ENCODE measurements at places on chromosomes 6 and 20.

- no peak for DNase-seq
Observed at GRCh38 chr6:94501516-94501915, 1075.8 kb upstream of the MANEA start.

GRCh38 chr20:18728870-18729224, 84.7 kb upstream of the SCP2D1 start:
- DNase-seq: no peak

DNA sequence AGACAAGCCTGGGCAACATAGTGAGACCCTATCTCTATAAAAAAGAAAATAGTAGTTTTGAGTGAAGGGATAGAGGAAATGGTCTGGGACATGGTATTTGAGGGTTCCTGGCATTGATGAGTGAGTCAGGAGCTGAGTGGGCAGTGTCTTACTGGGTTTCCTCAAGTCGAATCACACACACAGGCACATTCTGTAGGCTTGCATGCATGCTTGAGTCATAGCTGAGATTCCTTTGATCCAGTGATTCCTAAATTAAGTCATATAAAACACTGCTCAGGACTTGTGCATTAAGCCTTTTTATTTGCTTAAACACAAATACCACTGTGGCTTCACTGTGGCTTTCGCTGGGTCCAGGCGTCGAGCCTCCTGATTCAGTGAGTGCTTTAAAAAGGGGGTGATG, 71.8 kb upstream of the TMEM181 start:
- DNase-seq: no peak

GRCh38 chr6:120894077-120894476, 440.2 kb downstream of the TBC1D32 start:
- no peak for DNase-seq

GRCh38 chr20:39225536-39225935, 263.4 kb downstream of the DHX35 start:
- DNase-seq: no peak

GRCh38 chr20:58473453-58474425, 41.5 kb downstream of the APCDD1L start:
- DNase-seq: no peak

- peak; percentile 71 for DNase-seq
Observed at GRCh38 chr20:31587545-31588389, 17.3 kb upstream of the ID1 start.

- DNase-seq: no peak
Observed at GRCh38 chr20:62590309-62591121, 51.8 kb upstream of the SLCO4A1 start.

DNA sequence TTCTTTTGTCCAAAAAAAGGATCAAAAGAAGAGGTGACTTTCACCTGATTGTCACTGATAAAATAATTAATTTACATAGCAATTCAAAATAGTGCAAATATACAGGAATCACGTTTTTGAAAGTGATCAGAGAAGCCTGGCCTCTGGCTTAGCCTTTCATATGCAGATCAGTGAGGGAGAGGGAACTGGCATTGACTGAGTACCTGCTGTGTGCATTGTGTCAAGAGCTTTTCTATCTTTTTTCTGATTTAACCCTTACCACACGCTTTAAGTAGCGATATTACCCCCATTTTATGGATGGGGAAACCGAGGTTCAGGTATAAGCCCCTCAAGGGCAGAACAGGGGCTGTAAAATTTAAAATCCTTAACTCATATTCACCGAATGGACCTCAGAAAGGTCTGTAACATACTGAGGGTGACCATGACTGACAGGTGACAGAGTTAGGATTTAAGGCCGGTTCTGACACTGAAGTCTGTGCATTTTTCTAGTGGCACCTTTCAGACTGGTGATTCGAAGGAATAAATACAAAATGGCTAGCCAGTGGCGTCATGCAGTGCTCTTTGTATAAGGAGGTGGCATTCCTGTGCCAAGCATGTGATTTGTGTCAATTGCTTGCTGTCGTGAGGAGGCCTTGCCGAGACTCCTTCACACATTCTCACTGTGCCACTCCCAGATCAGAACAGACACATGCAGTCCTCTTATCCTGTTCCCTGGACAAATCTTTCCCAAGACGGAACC, 310.2 kb downstream of the TSHZ2 start:
- no peak for DNase-seq

GRCh38 chr6:143478479-143479062, 28.0 kb downstream of the PEX3 start:
- DNase-seq: no peak

DNA sequence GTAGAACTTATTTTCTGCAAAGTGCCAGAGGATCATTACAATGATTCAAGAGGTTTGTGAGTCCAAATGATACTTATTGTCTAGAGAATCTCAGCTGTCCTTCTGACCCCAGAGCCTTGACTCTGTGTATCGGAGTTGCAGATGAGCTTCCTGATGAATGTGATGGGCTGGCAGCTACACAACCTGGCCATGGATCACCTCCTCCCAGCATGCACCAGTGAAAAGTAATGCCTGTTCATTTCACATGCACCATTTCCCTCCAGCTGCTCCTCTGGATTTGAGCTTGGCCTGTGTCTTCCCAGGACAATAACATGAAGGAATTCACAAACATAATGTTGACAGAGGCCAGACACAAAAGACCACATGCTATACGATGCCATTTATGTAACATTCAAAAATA, 30.0 kb downstream of the SNHG17 start:
- no peak for DNase-seq

DNA sequence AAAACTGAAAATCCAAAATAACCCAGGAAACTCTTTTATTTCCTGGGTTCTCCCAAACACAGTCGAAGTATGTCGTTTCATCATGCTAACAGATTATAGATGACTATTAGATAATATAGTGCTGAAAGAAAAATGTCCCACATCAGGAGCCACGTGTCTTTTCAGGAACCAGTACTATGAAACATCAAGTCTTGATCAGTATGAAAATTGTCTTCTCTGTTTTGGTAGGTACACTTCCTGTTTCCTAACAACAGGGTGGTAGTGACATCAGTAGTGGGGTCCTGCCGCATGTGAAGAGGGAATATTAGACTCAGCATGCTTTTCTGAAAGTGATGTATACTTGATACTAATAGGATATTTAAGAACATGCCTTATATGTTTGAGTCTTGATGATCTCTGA, 136.7 kb downstream of the HIVEP1 start:
- DNase-seq: no peak

GRCh38 chr20:25053255-25054031, 4.5 kb downstream of the ACSS1 start:
- no peak for DNase-seq

GRCh38 chr6:105482227-105482844, 79.5 kb upstream of the PREP start:
- no peak for DNase-seq

DNA sequence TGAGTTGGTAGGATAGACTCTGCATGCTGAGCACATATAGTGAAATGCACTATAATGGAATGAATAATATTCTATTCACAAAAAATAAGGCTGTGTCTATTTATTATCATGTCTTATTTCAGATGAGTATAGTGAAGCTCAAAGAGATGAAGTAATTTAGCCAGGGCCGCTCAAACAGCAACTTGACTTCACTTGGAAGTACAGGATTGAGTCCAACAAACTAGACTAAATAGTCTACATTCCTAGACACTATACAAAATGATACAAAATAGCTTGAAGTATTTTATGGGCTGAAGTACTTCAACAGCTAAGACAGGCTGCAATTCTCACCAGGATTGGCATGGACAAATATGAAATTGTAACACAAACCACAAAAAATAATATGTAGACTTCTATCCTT, 144.5 kb upstream of the DST start:
- DNase-seq: no peak

GRCh38 chr20:47770935-47771334, 14.3 kb downstream of the SULF2 start:
- DNase-seq: no peak

GRCh38 chr6:72788188-72788587, 166.3 kb downstream of the KCNQ5 start:
- no peak for DNase-seq

- no peak for DNase-seq
Observed at GRCh38 chr20:5362771-5363170, 46.0 kb upstream of the PROKR2 start.

DNA sequence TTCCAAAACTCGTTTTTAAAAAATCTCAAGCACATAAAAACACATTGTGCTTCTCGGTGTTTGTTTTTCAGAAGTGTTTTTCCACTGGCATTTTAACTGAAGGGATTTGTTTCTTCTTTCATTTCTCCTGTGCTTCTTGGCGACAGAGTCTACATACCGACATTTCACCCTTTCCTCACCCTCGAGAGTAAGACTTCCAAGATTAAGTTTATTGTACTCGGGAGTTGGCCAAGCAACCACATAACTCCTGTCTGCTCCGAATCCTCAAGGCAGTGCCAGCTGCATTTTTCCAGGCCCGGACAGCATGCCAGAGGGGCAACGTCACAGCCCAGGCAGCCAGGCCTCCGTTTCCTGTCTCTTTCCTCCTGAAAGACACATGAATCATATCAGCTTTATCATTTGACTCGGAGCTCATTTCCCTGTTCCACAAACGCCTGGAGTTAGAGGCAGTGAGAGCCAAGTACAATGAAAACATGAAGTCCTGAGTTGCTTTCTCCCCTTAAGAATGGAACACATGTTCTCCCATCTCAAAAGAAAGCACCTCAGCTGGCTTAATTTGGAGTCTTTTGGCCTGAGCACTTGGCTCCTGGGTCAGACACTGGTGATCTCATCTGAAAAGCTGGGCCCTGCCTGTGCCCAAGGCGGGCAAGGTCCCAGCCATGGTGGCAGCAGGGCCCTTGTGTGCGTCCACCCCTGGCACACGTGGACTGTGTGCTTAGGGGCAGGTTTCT, 23.2 kb upstream of the FAM50B start:
- DNase-seq: no peak

GRCh38 chr6:36633915-36634314, 39.8 kb downstream of the SRSF3 start:
- DNase-seq: peak; percentile 26

DNA sequence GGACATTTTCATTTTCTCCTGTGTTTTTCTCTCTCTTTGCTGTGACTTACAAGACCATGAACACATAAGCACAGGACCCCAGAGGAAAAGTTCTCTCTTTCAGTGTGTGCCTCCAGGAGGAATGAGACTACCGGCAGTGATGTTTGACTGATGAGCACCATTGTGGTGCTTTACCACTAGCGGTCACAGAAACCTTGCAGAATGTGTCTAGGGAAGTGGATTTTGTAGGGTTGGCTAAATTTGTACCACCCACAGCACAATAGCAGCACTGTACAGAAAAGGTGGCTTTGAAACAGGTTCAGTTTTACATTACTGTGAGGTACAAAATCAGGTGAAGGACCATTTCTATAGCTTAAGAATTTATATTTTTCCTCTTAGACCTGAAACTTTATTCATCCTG, 301.9 kb upstream of the SUPT3H start:
- DNase-seq: no peak

GRCh38 chr6:18503593-18504231, 116.6 kb downstream of the RNF144B start:
- DNase-seq: peak; percentile 17

DNA sequence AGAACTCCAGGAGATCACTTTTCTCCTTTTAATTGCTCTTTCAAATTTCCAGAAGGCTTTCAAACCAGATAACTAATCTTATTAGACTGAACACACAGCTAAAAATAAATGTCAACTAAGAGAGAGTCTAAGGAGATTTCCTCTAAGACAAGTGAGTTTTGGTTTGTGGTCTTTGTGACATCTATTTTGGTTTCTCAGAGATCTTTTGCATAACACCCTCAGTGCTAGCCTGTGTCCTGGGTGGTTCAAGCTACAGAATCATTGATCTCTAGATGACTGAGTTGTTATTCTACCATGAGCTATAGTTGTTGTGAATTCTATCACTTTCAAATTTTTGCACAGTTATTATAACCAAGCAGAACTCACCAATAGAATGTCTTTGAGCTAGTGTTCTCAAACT, 49.1 kb upstream of the PLCB4 start:
- DNase-seq: no peak

DNA sequence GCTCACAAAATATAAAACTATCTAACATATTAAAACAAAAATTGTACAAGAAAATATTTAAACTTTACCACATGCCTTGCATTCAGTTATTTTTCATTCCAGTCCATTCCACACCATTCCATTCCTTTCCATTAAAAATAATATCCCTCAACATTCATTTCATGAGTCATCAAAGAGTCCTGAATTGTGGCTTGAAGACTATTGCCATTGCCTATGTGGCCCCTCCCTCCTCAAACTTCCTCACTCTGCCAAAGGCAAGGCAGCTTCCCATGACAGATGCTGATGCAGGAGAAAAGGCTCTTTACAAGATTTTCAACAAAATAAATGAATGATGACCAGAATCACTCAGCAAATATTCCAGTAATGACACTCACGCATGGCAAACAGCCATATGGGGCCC, 31.7 kb downstream of the IL20RA start:
- no peak for DNase-seq

- DNase-seq: peak; percentile 55
Observed at GRCh38 chr6:71886184-71887005, at the start of gene RIMS1. Gene RIMS1 (plus strand): TSS chr6:71886550. CDS start chr6:71887024, 474 bp downstream.

DNA sequence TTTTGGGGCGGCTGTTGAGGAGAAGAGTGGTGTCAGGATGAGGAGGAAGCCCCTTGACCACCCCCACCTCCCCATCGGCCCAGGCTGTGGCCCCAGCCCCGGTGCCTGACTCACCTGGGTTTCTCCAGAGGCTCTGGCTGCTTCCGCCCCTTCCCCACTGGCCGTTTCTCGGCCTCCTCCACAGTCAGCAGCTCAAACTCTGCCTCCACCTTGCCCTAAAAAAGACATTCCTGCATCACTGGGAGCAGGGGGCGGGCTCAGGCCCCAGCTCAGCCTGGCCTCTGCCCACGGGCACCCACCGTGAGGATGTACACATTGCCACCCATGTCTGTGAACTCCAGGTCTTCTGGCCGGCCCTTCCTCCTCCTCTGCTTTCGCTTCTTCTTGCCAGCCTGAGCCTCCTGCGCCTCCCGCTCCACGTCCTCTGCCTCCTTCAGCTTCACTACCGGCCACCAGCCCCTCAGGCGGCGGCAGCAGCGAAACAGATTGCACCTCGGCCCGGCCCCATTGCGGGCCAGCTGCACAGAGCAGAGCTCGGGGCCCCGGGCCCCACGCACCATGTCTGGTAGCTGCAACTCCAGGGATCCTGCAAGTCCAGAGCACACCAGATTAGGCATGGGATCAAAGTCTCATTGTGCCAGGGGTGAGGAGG, 17.3 kb downstream of the ERGIC3 start:
- DNase-seq: no peak

DNA sequence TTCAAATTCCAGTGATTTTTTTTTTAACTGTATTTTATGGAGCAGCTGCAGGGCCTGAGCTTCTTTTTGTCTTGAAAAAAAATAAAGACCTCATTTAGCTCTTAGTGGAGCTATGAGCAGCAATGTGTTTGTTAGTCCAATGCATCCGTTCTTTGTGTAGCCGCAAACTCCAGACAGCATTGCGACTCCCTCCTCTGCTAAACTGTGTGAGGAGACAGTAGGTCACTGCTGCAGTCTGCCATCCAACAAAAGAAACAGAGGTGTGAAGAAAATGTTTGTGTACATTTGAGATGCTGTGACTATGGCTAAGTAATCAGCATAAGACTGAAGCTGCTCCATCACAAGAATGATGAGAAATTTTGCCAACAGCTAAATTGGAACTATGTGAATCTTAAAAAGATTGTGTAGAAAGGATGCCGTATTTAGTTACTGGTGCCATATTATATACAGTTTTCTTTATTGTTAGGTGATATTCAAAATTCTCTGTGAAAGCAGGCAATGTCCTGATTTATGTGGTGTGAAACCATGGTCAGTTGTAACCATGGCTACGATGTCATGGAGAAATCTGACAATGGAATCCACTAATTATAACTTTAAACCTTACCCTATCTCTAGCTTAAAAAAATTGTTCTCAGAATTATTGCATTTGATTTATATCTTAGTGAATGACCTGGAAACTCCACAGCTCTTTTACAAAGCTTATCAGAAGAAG, 428.8 kb upstream of the EPHA7 start:
- no peak for DNase-seq

- no peak for DNase-seq
Observed at GRCh38 chr6:157959451-157960227, 22.0 kb upstream of the SYNJ2 start.

Measured in HuH-7 (cell line).